Germinal center (tissue), 1 donor: ENCODE measurements at places on chromosomes 7 and 10.

- DNase-seq: peak; percentile 42
Observed at GRCh38 chr7:97064972-97065587, 40.4 kb upstream of the DLX5 start.

DNA sequence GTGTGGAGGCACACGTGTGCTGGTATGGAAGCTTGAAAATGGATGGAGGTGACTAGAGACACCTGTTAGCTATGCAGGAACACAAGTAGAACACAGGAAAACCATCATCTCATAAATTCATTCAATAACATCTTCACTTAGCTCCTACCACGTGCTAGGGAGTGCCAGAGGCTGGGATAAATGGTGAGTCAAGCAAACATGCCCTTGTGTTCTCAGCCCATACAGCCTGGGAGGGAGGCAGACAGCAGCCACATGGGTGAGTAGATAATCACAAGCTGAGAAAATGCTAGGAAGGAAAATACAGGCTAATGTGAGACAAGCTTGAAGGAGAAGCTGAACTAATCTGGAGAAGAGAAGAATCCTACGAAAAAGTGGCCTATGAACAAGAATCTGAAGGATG lies 468.0 kb upstream of the ZMIZ1 start:
- no peak for DNase-seq

DNA sequence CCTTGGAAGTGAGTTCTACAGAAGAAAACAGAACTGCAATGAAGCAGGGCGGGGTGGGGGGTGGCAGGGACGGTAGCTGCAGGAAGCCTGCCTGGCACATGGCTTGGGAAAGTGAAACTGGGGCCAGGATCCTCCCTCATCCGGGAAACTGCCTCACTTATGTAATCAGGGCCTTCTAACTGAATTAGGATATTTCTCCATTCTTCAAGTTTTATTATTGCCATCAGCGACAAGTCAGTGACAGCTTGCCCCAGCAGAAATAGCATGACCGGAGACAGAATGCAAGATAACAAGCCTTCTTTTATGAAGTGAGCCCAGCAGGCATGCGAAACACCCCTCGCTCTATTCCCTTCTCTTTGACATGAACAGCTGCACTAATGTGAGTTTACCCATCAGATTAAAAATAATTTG lies 77.5 kb upstream of the CACUL1 start:
- DNase-seq: no peak

DNA sequence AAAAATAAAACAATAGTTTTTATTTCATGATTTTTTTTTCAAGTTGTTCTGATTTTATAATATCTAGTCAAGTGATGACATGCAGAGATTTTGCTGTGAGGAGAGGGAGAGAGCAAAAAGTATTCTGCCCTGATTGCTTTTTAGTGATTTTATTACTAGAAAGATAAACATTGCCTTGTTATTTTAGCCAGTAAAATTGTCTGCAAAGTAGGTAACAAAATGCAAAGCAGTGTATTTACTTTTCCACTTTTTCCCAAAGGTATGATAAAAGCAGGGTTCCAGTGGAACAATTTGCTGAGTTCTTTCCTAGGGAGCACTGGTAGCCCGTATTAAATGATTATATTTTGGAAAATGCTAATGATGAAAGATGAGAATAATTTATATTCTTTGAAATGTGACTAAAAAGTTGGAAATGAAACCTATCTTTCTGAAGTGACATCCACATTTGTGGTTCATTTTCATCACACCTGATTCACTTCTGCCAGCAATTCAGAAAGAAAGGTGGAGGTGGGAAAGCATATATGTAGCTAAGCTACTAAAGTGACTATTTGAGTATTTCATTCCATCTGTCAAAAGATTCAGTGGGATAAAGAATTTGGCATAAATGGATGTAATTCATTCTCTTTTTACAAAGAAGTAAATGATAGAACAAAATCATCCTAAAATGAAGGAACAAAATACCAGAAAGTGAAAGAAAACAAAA lies 300.3 kb downstream of the ADK start:
- DNase-seq: no peak

- DNase-seq: peak; percentile 59
Observed at GRCh38 chr7:29282819-29283414, 88.3 kb downstream of the CHN2 start.

DNA sequence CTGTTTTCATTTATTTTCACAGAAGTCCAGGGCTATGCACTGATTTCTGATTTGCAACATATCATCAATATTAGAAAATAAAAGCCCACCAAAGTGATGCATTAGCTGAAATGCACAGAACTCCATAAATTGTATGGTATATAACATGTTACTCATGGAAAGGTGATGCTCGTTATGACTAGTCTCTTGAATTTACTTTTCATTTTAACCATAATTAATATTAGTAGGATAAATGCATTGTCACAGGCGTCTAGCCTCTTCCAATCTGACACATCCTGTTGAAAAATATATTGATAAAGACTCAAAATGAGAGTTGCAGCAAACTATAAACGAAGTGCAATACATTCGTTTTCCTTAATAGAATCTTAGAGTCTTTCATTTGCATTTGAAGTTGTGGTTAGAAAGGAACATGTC lies 92.4 kb downstream of the CPED1 start:
- DNase-seq: no peak

- no peak for DNase-seq
Observed at GRCh38 chr10:112949143-112949823, 764 bp upstream of the TCF7L2 start.

GRCh38 chr7:82183634-82184033 lies 259.9 kb downstream of the CACNA2D1 start:
- no peak for DNase-seq

GRCh38 chr7:70210936-70211310 lies 612.6 kb downstream of the AUTS2 start:
- DNase-seq: no peak

- DNase-seq: no peak
Observed at GRCh38 chr10:118503192-118503591, 92.3 kb downstream of the PRLHR start.

GRCh38 chr7:47738563-47739166 lies 156.8 kb upstream of the TNS3 start:
- DNase-seq: no peak

DNA sequence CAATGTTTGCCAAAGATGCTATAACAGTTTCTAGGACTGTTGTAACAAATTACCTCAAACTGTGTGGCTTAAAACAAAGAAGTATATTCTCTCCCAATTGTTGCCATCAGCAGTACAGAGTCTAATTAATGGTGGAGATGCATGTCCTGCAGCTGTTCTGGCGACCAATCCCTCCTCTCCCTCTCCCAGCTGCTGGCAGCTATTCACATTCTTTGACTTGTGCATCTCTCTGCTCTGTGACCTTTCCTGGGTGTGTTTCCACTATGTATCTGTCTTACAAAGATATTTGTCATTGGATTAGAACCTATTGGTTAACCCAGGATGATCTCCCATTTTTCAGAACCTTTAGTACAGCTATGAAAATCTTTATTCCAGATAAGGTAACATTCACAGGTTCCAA lies 561.7 kb upstream of the POM121L12 start:
- DNase-seq: no peak

GRCh38 chr10:76946270-76946669 lies 691.3 kb downstream of the KCNMA1 start:
- DNase-seq: no peak

DNA sequence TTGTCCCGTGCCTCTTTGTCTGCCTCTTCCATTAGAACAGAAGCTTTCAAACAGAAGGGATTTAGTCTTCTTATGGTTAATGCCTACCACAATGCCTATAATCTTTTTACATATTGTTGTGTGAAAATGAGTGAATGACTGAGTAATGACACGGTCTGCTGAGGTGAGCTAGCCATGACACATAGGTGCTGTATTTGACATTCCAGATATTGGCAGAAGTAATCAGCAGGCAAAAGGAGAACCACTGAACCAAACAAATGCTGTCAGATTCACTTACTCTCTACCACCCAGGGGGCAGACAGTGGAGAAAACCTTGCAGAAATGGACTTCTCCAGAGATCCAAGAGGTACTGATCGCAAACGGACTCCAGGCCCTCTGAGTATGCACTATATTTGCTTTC lies 377.2 kb upstream of the VWC2 start:
- no peak for DNase-seq

- DNase-seq: no peak
Observed at GRCh38 chr7:148699782-148700629, 1.3 kb downstream of the CUL1 start.

- no peak for DNase-seq
Observed at GRCh38 chr10:12073526-12073925, 4.8 kb downstream of the DHTKD1 start.

- DNase-seq: no peak
Observed at GRCh38 chr7:154371424-154371823, 319.2 kb downstream of the DPP6 start.

- no peak for DNase-seq
Observed at GRCh38 chr10:46528675-46529615, 27.5 kb downstream of the GPRIN2 start.

DNA sequence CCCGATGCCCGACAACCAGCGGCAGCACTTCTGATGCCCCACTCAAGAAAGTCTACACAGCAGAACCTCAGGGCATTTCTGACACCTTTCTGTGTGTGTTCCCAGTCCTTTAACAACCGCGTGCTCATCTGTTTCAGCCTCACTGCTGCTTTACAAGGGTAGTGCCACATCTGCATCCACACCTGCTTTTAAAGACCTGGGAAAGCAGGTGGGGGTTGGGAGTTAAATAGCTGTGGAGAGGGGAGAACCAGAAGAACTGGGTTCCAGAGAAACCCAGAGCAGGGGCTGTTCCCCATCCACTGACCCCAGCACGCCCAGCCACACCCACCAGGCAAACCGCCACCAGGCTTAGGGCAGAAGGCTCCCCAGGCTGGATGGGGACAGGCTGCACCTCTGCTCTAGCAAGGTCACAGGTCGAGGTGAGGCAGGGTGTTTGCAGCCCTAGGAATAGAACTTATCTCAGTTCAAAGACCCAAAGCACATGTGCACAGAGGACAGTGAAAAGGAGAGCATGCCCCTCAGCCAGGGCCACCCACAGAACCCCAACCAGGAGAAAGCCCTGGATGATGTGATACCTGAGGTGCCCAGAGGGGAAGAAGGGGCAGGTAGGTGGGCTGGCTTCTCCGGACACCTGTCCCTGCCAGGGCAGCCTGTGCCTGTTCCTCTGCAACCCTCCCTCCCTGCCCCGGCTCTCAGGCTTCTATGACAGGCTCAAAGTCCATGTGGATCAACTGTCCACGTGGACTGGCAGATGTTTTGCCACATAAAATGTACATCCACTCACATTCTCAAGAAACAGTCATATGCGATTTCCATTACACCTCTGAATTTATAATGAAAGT lies 51.3 kb downstream of the COBL start:
- no peak for DNase-seq

- DNase-seq: no peak
Observed at GRCh38 chr7:11297126-11297625, 323.5 kb downstream of the PHF14 start.

DNA sequence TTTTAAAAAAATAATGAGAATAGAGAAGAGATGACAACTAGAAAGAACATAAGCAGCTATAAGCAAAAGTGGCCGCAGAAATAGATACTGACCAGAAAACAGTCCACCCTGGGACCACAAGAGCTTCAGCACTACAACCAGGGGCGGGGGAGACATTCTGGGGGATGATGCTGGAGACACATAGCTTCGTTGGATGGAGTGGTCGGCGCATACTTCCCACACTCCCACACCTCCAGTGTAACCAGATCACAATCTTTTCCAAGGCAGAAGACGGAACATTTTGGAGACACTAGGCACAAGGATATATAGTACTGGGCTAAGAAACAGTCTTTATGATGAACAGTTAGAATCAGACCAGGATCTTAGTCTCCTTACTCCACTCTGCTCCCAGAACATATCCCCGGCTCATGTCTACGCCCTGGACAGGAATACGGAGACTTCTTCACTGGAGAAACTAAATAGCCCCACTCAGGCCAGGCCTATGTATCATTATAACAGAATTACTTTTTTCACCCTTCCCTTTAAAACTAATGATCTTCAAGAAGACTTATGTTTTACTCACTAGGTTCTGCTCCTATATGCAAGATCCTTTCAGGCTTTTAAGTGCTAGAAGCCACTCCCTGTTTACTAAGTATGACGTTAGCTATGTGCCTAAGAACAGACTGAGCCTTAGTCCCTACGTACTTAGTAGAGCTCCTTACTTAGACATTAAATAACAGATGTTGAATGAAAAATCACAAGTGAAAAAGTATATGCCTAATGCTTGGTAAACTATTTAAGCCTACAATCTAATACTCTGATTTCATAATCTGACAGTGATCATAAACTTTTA lies 169.6 kb downstream of the SRPK2 start:
- DNase-seq: no peak

DNA sequence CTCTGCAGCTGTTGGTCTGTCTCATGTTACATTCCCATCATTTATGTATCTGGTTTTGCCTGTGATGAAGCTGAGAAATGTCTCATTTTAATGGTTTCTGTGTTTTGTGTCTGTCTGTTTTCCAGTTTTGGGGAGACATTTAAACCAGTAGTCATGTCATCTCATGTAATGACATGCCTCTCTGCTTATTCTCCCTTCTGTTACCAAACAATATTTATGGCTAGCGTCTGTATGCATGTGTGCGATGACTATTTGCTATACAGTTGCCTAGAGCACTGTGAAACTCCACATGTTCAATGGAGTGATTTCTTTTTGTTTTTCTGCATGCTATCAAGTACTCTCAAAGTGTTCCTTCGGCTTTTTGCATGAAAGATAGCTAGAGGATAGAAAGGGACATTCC lies 132.0 kb downstream of the ST7 start:
- DNase-seq: no peak
